ENCODE measurements at places on chromosomes 12 and 14.

DNA sequence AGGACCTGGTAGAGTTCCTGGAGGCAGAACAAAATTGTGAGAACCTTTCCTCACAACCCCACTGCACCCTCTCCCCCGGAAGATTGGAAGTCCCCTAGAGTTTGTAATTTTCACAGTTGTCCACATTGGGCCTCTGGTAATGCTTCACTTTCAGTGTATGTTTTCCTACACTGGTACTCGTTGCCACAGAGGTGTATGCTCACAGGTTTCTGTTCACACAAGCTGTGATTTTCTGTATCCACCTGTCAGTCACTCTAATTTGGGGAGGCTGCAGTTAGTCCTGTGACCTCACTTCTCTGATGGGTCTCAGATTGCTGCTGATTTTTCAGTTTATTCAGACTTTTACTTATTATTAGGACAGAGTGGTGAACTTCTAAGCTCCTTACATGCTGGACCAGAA is 66.4 kb upstream of the BMP4 start:
- DNase-seq, result no peak

DNA sequence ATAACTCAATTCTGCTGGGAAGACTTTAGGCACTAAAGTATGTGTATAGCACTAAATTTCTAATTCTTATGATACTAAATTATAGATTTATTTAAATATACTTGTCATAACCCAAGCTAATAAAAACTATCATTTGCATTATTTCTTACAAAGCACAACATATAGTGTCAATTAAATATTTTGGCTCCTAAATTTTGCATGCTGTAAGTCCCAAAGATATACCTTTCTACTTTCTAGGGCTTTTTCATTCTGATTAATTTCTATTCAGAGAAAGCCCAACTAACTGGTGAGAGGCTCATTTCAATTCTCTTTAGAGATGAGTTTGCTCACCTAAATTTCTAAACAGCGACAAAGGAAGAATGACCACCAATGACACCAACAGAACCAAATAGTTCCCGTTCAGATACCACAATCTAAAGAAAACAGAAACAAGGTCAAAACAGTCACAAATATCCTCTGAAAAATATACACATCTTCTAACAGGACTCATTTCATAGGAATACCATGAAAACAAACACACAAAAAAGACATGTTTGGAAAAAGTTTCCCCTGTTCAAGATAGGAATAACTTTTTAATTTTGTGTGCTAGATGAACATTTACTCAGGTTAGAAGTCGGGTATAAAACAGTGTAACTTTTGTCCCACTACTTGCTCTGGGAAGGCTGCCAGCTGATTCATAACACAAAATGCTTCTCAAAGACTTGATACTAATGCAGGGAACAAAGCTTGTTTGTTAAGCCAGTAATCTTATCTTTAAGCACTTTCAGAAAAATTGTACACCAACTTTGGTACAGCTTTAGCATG is 7.6 kb downstream of the SLC38A2 start:
- no peak for DNase-seq

DNA sequence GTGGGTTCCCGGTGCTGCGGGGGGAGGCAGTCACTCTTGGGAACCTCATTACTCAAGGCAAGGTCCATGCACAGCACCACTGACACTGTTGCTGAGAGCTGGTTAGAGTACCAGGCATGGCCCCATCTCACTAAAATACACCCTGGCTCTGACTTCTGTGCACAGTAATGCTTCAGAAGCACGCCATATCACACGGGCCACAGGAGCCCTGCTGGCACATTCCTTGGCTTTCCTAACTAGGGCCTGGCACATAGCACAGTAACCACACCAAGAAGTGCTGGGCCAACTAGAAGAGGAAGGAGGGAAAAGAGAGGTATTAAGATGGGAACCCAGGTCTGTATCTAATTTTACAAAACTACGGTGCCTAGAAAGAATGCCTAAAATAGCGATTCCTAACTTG is 13.5 kb upstream of the RAB35 start:
- DNase-seq, result no peak

DNA sequence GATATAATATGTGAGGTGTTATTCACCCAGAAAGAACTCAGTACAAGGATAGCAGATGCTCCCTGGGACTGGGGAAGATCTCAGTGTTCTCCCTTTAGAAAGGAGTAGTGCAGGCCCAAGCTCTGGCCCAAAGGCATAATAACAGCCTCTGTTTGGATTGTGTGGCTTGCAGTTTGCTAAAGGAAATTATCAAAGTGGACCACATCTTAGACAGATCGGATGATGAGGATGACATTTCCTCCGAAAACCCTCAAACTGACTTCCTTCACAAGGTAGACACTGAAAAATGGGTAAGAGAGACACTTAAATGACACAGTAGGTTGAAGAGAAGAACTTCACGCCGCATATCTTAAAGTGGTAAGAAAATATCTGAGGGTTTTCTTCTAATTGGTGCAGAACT is 26.1 kb downstream of the SMCO2 start:
- DNase-seq, result no peak

GRCh38 chr12:27822076-27822712 is 42.2 kb upstream of the MANSC4 start:
- DNase-seq, result no peak

DNA sequence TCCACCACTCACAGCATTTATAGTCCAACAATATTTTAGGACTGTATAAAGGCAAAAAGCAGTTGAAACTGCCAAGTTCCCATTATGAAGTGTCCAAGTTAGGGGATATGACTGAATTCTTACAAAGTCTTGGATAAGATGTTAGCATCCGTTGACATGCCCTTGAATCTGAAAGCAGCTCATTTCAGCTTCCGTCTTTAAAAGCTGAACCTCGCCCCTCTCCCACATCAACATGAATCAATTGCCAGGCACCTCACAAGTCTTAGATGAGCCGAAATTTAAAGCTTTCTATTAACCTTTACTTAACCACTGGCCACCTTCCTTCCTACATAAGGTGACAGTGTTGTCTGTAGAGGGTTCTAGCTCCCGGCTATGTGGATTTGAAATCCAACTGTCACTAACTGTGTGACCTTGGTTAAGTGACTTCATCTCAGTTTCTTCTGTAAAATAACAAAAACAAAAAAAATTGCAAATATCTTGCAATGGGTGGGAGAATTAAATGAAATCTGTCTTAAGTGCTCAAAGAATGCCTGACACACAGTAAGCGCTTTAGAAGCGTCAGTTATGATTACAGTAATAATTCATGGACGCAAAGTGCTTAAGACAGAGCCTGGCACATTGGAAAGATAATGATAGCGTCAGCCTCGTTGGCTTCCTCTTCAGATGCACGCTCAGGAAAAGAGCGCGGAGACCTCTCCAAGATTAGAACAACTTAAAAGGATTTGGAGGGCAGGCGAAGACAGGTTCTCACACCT is 1.2 kb downstream of the PPP1CC start:
- DNase-seq, result no peak

DNA sequence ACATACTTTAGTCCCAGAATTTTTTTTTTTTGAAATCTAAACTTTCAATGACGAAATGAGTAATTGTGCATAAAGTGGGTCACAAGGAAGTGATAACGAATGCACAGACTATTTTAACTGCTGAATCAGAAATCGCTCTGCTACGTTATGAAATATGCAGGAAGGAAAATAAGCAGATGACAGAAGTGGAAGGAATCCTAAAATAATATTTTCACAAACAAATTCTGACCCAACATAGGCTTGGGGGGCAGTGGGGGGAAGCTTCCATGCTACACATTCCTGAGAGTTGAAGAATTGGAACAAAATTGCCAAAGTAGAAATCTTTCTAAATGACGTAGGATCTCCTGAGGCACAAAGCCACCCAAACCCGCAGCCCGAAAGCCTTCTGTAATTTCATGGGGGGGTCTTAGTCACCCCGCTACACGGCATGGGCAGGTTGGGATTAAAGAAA is 89.6 kb downstream of the ARF6 start:
- DNase-seq, result no peak

DNA sequence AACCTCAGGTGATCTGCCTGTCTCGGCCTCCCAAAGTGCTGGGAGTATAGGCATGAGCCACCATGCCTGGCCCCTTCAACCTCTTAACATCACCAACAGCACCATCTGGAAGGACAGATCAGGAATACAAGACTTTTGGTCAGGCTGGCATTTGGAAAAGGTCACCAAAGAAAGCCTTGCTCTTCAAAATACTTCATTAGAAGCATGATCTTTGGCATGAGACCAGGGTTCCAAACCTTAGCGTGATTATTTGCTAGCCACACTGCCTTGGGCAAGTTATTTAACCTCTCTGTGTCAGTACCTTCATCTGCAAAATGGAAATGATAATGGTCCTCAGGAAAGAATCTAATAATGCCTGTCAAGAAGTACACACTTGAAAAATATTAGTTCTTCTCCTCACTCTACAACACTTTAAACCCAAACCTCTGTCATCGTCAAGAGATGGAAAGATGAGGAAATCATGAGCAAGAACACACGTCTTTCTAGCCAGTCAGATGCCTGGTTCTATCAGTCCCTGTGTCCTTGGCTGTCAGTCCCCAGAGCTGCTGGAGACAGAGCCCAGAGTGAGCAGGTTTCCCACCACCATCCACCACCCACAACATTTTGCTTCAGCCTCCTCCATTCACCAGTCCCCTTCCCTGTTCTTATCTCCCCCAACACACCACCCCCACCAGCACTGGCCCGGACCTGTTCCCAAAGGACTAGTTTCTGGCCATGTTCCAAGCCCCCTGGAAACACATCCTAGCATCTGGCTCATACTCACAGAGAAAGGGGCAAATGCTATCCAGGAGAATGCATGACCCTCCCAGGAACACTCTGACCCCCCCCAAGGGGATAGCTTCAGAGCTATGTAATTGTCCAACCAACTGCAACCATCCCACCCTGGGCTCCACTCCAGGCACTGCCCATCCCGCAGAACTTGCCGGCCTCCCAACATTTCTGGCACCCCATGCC is 2.0 kb downstream of the ADCY6 start:
- DNase-seq, result no peak

DNA sequence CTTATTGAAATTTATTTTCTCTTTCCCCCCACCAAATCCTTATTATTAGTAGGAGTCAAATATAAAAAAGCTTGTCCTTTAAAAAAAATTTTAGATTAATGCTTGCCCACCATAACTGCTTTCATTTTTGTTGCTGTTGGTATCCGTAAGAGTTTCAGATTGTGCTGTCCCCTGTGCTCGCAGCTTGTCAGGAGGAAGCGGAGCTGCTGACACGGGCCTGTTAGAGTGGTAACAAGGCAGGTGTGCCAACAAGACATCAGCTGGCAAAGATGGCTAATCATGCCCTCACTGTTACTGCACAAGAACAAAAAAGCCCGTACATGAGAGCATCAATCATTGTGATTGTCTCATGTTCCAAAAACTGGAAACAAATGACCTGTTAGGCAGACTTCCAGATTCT is 148.4 kb downstream of the ALG10B start:
- DNase-seq, result no peak

- DNase-seq, result no peak
Observed at GRCh38 chr14:100618318-100618693, 31.1 kb upstream of the BEGAIN start.

GRCh38 chr12:57584690-57585089 is 6.3 kb upstream of the PIP4K2C start:
- DNase-seq, result no peak

- DNase-seq, result no peak
Observed at GRCh38 chr14:67949771-67950170, 130.2 kb downstream of the RAD51B start.

GRCh38 chr14:91286530-91286937 is 42.0 kb upstream of the GPR68 start:
- no peak for DNase-seq

GRCh38 chr14:104843006-104843405 is 22.1 kb upstream of the CEP170B start:
- no peak for DNase-seq

- no peak for DNase-seq
Observed at GRCh38 chr14:60981633-60982455, 799 bp downstream of the SLC38A6 start.

DNA sequence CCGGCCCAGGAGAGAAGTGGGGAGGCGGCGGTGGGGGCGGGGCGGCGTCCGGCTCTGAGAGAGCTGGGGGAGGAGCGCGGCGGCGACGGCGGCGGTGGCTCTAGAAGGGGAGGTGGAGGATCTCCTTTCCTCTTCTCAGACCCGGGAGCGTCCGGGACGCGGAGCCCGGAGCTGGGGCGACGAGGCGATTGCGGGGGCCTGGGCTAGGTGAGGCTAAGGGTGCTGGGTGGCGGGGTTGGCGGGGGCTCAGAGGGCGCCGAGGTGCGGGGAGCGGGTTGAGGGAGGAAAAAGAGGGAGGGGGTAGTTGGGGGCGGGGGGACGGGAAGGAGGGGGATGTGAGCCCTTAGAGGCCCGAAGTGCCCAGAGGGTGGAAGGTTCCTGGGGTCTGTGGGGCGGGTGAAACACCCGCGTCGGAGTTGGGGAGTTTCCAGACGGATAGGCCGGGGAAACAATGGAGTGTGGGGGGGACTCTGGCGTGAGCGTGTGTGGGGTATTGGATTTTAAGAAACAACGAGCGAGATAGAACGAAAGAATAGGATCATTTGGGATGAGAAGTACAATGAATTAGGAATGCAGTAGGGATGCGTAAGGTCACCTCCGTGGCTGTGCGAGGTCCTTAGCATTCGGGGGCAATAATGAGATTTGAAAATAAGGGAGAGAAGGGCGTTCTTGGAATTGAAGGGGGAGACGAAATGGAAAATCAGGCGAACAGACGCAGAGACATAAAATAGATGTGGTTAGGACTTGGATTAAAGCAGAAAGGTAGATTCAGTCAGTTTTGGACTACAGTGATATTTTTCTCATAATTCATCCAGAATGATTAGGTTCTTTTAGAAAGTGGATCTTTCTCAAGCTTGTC is at the start of gene SPATS2:
Gene SPATS2, plus strand, starts transcription at position 82 of the 859 bp plus-strand sequence. CDS start 93,551 bp downstream, outside the sequence.
- DNase-seq, result no peak

GRCh38 chr14:93112891-93113677 is 2.6 kb downstream of the ITPK1 start:
- no peak for DNase-seq

DNA sequence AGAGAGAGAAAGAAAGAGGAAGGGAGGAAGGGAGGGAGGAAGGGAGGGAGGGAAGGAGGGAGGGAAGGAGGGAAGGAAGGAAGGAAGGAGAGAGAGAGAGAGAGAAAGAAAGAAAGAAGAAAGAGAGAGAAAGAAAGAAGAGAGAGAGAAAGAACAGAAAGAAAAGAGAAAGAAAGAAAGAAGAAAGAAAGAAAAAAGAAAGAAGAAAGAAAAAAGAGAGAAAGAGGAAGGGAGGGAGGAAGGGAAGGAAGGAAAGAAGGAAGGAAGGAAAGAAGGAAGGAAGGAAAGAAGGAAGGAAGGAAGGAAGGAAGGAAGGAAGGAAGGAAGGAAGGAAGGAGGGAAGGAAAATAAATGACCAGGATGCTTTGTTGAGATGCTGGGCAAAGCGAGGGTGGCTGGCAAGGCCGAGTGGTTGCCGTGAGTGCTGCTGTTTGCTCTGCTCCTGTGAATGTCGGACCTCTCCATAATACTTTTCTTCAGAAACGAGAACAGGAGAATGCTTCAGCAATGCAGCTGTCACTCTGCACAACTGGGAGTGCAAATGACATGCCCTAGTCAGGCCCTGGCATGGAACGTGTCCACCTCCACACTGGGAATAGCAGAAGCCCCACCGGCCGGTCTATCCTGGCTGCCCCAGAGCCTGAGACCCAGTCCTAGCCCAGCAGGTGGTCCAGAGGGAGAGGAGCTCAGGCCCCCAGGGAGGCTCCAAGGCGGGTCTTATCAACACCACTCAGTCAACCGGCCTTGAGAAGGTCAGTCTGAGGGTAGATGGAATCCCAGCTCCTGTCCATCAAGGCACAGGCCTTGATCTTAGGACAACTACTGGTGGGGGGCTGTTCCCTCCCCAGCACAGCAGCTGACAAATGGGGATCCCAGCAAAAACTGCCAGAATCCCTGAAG is 25.1 kb upstream of the EIF5 start:
- DNase-seq, result no peak

- DNase-seq, result no peak
Observed at GRCh38 chr12:75979181-75979580, 52.4 kb downstream of the PHLDA1 start.

- no peak for DNase-seq
Observed at GRCh38 chr14:92397150-92397952, 74.4 kb downstream of the SLC24A4 start.
